ENCODE measurements at places on chromosomes 3 and 15.

- no peak for DNase-seq
Measured at GRCh38 chr15:39188930-39189329, 391.9 kb upstream of the THBS1 start.

DNA sequence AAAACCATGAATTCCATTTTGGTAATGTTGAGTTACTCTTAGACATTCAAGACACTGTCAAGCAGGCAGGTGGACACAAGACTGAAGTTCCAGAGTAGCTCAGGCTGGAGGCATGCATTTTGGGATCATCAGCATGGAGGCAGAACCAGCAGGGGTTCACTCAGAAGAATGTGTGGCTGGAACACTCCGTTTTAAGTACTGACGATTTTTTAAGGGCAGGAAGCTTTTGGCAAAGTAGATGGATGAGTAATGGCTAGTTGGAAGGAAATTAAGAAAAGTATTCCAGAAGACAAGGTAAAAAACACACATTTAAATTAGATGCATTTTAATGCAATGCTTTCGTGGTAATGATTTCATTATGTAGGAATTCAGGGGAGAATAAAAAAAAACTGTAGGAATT, 420.4 kb downstream of the ROBO2 start:
- DNase-seq = no peak

- DNase-seq = peak; percentile 57
Measured at GRCh38 chr3:183427876-183428446, 458 bp downstream of the MCF2L2 start.

- no peak for DNase-seq
Measured at GRCh38 chr3:58063022-58063815, 55.0 kb downstream of the FLNB start.

GRCh38 chr3:64321747-64322146, 96.5 kb upstream of the PRICKLE2 start:
- no peak for DNase-seq

DNA sequence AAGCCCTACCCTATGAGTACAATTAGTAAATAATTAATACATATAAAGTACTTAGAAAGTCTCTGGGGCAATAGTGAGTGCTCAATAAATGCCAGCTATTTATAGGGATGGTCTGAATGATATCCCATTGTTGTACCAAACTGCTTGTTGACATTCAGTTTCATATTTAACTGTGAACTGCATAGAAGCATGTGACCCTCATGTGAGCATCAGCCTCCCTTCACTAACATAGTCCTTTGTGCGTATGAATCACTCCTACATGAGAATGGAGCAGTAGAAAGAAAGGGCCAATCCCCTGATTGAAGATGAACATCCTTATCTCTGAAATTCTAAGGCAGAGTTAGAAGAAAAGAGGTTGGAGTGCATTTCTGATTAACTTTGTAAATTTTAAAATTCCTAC, 68.7 kb upstream of the ATP10A start:
- no peak for DNase-seq

DNA sequence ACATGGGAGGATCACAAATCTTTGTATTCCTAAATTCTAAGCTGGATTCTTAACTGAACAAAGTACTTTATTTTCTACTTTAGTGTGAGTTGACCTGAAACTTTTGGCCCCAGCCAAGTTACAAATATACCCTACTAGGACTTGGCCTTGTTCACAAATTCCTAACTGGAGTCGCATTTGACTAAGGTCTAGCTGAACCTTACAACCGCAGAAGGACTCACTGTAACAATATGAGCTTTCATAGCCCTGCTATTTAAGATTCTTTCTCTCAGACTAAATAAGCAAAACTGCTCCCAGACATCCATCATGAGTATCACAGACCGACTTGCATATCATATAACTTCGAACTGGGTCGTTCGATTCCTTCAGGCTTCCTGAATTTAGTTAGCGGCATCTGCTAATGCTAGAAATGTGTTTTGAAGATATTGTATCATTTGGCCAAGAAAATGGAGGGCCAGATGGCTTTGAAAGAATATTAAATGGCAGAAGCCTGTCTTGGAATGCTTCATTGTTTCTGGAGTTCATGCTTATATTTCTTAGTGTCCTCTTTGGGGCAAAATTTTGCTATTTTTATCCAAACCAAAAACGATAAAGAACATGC, 28.4 kb upstream of the ADAMTS9 start:
- no peak for DNase-seq

DNA sequence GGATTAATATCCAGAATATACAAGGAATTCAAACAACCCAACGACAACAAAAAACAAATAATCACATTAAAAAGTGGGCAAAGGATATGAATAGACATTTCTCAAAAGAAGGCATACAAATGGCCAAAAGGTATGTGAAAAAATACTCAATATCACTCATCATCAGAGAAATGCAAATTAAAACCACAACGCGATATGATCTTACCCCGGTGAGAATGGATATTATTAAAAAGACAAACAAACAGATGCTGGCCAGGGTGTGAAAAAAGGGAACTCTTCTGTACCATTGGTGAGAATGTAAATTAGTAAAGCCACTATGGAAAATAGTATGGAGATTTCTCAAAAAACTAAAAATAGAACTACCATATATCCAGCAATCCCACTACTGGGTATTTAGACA, 43.5 kb upstream of the MEF2A start:
- DNase-seq = no peak

- DNase-seq = no peak
Measured at GRCh38 chr3:155912090-155912489, 41.6 kb downstream of the GMPS start.

GRCh38 chr15:27846722-27847395, 252.3 kb downstream of the OCA2 start:
- no peak for DNase-seq

DNA sequence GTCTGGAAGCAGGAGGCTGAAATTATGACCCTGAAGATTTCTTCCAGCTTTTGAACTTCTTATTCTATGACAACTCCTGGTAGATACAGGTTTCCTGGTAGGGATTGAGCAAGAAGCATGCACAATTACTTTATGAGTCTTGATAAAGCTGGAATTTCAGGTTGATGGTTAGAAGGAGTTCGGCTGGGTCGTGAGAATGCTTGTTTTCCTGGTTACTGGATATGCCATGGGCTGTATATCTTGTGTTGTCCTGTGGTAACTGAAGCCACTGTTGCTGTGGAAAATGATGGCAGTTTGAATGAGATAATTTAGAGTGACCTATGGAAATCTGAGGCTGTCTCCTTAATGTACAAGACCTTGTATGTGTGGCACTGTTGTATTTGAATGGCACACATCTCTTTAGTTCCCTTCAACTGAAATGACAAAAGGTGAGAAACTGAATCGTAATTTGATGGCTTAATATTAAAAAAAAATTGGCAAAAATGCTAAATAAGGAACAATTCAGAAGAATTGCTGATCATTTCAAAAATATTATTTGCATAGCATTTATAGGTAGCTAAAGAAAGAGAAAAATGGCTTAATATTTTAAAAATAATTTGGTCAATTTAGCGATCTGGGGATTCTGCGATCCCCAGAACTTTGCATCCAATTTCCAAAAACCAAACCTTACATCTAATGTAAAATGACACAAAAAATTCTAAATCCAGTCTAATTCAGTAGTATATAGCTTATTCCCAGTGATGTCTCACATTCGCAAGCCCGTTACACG, 1.1 kb upstream of the UBE2E1 start:
- DNase-seq = no peak

GRCh38 chr15:84785053-84785452, 32.1 kb upstream of the ALPK3 start:
- no peak for DNase-seq

DNA sequence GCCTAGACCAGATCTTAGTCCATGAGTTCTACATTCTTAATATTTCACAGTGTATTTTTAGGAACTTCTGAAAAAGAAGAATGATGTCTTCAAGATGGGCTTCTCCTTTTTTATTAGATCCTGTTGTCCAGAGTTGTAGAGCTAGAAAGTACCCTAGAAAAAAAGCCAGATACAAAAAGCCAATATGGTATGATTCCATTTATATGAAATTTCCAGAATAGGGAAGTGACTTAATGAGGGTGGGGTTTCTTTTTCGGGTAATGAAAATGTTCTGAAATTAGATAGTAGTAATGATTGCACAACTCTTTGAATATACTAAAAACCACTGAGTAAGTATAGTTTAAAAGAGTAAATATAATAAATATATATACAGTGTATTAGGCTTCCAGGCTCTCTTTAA, 116.9 kb downstream of the NFKBIZ start:
- DNase-seq = no peak

GRCh38 chr3:14834121-14834520, 15.4 kb downstream of the FGD5 start:
- no peak for DNase-seq

DNA sequence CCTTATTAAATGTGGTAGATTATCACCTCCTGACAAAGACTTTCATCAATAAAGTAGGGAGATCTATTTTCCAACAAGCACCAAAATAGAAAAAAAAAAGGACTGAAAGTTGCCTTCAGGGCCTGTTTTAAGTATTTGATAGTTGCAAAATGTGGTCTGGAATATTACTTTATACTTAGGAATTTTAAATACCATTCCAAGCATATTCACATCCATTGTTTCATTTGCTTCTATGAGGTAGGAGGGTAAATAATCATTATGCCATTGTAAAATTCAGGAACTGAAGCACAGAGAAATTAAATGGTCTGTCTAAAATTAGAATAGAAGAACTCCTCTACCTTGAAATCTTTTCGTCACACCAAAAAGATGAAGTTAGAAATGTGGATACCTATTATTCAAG, 110.0 kb downstream of the TMCC1 start:
- no peak for DNase-seq

DNA sequence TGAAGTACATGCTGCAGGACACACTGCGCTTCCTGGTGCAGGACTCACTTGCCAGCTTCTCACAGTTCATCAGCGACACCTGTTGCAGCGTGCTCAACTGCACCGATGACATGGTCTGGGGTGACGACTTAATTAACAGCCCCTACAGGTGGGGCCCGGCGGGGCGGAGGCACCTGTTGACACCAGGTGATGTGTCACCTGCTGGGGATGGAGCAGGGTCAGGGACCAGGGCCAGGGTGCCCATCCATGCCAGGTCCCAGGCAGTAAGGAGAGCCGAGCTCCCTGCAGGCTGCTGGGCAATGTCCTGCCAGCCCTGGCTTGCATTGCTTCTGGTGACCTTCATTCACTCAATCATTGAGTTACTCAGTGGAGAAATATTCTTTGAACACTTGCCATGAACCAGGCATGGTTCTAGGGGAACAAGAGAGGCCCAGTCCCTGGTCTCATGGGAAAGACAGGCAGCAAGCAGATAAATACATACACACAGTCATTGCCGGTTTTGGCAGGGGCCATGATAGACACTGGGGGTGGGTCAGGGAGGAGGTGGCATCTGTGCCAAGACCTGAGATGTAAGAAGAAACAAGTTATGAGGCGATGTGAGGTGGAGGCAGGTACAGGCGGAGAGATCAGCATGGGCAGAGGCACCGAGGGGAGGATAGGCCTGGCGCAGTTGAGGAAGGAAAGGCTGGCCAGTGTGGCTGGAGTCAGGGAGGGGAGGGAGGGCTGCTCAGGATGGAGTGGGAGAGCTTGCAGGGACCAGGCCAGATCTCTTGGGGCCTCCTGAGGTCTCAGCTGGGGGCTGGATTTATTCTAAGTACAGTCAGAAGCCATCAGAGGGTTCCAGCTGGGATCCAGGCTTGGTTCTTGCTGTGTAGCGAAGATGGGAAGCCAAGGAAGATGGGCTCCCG, 30.8 kb downstream of the DNAH1 start:
- no peak for DNase-seq

GRCh38 chr15:98017150-98017964, 56.9 kb downstream of the ARRDC4 start:
- DNase-seq = no peak

- no peak for DNase-seq
Measured at GRCh38 chr3:55877703-55878102, 390.6 kb upstream of the WNT5A start.

GRCh38 chr3:32626631-32627030, 56.0 kb upstream of the DYNC1LI1 start:
- no peak for DNase-seq

GRCh38 chr15:58770519-58770856, 614 bp upstream of the MINDY2 start:
- no peak for DNase-seq
